ENCODE measurements at places on chromosomes 11 and 22.

DNA sequence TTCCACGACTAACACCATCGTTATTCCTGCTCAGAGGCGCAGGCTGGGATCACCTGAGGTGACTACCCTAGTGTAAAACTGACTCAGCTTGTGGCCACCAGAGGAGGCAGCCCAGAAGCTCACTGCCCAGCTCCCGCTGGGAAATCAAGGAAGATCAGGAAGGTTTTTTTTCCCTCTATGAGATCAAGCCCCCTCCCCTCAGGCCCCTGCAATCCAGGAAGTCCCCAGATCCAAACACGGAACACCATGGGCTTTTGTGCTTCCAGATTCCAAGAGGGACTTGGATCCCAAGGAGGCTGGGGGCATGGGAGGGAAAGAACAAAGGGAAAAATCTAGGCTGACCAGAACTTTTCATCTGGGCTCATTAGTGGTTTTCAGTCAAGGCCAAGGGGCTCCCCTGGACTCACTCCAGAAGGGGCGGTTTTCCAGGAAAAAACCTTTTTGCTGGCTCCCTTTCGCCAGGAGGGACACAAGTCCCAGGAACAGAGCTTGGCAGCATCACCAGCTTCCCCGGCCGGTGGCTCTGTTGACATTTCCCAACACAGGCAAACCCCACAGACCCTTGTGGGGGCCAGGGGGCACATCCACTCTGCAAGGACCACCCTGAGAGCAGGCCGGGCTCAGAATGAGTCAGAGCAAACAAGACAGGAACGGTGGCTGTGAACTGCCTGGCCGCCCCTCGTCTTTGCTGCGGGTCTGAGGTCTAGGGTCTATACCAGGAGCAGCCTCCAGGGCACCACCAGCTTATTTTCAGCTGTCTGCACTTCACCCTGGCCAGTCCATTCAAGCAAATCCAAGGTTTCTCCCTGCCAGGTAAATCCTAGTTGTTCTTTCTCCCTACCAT is 36.8 kb downstream of the MYH9 start:
- no peak for DNase-seq

DNA sequence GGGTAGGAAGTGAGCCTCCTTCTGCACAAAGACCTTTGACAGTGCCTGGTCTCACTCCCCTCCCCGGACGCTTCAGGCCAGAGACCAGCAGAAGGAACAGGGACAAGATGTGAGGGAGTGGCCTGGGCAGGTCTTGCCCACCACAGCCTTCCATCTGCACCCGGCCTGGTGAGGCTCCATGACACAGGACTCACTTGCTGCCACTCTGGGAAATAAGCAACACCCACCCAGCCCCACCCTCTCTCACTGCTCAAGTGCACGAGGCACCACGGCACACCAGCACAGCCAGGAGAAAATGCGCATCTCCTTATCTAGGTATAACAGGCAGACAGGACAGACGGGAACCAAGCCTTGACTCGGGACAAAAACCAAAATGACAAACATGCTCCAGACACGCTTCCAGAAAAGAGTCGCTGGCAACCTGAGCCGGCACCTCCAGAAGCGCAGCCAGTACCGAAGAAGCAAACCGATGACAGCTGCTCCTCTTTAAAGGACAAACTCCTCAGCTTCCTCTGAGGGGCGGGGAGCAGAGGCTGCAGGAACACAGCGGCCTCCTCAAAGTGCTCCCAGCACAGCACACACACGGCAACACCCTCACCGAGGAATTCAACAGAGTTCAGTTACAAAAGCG is 41.7 kb downstream of the BRD1 start:
- no peak for DNase-seq

GRCh38 chr22:50544078-50544745 is 1.5 kb upstream of the KLHDC7B start:
- no peak for DNase-seq

DNA sequence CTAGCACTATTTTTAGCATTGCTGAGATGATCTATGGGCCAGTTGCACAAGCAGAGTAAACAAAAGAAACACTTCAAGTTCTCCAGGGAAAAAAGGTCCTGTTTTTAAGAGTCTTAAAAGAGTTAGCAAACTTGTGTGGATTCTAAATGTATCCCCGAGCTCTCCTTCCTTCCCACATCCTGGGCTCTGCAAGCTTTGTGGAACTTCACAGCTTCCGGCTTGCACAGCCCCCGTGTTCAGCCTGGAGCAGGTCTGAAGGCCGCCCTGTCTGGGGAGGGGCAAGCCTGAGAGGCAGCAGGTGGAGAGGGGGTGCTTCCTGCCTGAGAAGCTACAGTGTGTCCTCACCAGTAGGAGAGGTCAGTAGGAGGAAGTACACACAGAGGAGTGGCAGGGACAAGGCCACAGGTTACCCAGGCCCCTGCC is 35.1 kb upstream of the SUSD2 start:
- DNase-seq = no peak

- DNase-seq = no peak
Observed at GRCh38 chr11:8934742-8935488, 2.2 kb upstream of the C11orf16 start.

- DNase-seq = no peak
Observed at GRCh38 chr11:97638641-97639224, 1248.9 kb downstream of the JRKL start.

DNA sequence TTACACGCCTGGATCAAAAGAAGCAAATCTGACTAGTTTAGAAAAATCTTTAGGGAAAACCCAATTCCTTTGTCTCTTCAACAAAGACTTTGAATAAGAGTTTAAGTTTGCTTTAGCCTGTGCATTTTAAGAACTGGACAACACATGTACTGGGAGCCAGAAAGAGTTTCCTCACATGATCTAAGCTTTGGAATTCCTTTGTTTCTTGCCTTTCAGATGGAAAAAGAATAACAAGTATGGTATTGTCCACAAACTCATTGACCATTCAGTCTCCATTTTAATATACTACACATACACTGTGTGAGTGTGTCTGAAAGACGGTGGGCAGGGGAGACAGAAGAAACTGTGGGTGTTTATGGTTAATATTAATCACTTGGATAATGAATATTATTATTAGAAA is 205.6 kb downstream of the MAML2 start:
- no peak for DNase-seq

GRCh38 chr22:19916941-19917340 is 24.6 kb upstream of the COMT start:
- no peak for DNase-seq

DNA sequence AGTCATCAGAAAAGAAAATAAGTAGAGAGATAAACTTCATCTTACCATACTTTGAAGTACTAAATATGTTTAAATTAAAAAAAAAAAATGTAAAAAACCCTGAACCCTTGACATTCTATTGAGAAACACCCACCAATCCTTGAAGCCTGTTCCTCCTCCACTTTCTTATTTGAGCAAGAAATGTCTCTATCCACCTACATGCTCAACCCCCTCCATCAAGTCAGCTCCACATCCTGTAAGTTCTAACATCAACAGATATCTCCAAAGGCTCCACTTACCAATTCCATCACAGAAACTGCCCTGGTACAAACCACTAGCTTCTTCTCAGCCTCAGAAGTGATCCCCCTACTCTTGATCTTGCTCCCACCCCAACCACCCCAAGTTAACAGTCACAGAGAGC is 32.5 kb upstream of the FAT3 start:
- DNase-seq = no peak

GRCh38 chr11:15640318-15640717 is 525.6 kb downstream of the INSC start:
- no peak for DNase-seq

DNA sequence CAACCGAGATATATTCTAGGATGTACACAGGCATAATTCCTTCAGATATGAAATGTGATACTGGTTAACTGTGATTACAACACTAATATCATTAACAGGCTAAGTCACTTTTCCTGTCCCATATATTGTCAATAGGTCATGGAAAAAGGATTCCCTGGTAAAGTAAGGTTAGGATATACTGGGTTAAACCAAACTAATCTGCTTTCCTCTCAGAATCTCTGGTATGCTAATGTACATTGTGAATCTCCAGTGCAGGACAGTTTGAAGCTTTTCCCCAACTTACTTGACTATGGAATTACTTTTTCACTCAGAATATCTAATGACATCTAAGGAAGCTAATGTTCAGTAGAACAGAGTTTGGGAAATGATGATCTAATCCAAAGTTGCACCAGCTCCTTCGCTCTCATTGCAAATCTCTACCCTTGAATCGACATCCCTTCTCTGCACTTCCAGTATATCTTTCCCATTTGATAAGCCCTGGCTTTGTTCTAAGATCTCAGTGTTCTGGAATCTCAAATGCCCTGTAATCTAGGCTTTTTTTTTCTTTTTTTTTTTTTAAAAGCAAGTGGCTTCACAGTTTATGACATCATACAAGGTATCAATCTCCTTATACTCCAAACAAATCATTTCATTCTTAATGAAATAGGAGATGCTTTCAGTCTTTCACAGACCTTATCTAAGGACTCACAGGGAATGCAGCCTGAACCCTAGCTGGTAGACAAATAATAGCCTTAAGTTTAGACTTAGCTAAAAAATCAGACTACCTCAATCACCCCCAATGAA is 43.8 kb downstream of the COPB1 start:
- no peak for DNase-seq

- DNase-seq = no peak
Observed at GRCh38 chr22:36934418-36935312, 21.2 kb downstream of the CSF2RB start.

- no peak for DNase-seq
Observed at GRCh38 chr11:117204283-117205080, 5.3 kb downstream of the TAGLN start.

GRCh38 chr11:35144806-35145205 is 5.8 kb downstream of the CD44 start:
- no peak for DNase-seq

DNA sequence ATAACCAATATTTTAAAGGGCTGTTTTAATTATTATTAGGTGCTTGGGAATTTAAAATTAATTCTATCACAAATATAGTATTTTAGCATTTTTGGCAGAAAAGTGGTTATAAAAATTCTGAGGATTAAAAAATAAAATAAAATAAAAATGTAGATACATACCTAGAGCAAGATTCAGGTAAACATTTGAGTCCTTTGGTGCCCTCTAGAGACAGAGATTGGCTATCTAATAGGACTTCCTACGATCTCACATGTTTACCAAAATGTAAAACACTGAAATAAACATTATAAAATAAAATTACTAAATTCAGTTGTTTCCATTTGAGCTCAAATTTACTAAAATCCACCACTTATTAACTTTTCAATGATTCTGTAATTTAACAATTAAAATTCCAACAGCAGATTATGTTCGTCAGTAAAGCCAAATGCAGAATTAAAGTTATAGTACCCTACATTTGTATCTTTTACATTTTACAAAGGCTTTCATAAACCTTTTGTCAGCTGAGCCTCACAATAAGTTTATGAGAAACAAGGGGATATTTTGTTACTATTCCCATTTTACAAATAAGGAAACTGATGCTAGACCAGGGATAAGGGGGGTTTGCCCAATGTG is 27.7 kb downstream of the SLC36A4 start:
- DNase-seq = no peak

- DNase-seq = no peak
Observed at GRCh38 chr11:5242933-5243815, 6.5 kb downstream of the HBG1 start.

GRCh38 chr22:28670756-28671155 is 8.9 kb downstream of the TTC28 start:
- no peak for DNase-seq

GRCh38 chr11:129322941-129323340 is 52.7 kb upstream of the BARX2 start:
- no peak for DNase-seq

- DNase-seq = no peak
Observed at GRCh38 chr22:42639541-42640241, 710 bp downstream of the ATP5MGL start.

GRCh38 chr22:27217154-27217553 is 559.8 kb downstream of the MIAT start:
- DNase-seq = no peak

DNA sequence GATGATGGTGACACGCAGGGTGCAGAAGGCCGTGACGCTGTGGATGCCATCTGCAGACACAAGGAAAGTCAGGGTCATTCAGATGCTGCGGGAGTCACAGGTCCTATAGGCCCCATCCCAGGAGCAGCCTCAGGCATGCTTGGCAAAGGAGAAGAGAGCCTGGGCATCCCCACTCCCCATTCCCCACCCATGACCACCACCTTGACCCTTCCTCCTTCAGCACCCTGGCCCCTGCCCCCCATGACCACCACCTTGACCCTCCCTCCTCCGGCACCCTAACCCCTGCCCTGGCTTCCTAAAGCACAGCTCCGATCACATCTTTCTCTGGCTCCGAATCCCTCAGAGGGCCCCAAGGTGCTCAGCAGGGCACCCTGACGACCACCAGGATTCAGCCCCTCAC is 73.1 kb downstream of the CELSR1 start:
- DNase-seq = no peak

DNA sequence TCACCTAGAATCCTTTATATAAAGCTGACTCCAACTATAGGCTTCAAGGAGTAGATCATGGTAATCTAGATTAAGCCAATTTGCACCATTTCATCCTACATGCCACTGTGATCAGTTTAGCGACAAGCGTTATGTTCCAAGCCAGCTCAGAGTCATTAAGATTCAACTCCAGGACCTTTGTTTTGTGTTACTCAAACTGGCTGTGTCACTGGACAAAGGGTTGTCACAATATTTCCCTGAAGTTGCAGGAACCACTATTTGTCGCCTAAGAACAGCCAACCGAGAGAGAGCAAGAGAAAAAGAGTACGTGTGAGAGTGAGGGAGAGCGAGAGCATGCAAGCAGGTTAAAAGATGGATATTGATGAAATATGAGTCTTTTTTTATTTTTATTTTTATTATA is 104.8 kb downstream of the USP35 start:
- no peak for DNase-seq

DNA sequence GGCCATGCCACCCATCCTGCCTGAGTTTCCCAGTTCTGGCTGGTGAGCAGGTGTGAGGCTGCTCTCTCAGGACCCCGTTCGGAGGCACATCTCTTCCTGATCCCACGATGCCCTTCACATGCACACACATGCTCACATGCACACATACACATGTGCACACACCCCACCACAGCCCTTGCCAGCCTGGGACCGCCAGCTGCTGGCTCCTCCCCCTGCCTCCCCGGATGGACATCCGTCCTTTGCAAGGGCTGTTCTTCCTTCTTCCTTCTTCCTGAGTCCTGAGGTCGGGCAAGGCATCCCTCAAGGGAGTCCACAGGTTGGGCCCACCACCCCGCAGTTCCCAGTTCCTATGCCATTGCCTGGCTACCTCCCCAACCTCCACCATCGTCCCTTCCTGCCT is 10.5 kb upstream of the CDKN1C start:
- DNase-seq = no peak

DNA sequence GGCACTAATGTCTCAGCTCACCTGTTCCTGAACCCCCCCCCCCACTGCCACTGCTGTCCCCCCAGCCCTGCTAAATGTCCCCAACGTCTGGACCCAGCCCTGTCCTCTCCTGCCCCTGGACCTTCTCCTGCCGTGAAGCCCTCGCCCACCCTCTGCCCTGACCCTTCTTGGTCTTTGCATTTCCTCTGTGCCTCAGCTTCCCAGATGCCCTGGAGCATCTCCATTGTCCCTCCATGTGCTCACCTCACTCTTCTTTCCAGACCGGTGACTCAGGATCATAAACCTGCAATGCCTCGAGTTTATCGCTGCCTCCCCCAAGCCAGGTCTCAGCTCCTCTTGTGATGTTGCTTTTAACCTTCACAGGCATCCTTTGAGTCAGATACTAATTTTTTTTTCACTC is 416.4 kb downstream of the BRD1 start:
- no peak for DNase-seq

- no peak for DNase-seq
Observed at GRCh38 chr11:130909650-130910049, 6.6 kb downstream of the SNX19 start.

Data from NCI-H1048 (cell line).